ENCODE measurements at places on chromosomes 3 and 15.

DNA sequence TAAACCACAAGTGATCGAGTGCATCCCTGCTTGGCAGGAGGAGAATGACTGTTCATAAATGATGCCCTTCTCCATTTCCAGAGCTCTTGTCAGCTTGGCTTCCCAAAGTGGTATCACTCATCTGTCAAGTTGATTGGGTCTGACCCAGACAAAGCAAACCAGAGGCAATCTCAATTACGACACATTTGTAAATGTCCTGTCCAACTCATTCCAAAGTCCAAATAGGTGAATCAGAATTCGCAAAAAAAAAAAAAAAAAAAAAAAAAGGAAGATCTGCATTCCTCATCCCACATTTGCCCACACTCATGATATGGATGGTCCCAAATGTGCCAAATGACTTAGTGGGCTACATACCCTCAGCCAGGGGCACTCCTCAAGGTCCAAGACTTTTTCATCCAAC, 91.9 kb downstream of the LRRC3B start:
- DNase-seq = no peak

- no peak for DNase-seq
Observed at GRCh38 chr3:72174040-72174439, 389.1 kb upstream of the PROK2 start.

- DNase-seq = no peak
Observed at GRCh38 chr3:104206925-104207324, 1159.8 kb upstream of the ALCAM start.

GRCh38 chr3:174441588-174442301, 417.4 kb upstream of the NAALADL2 start:
- peak; percentile 6 for DNase-seq

GRCh38 chr15:71682001-71682400, 128.4 kb upstream of the NR2E3 start:
- no peak for DNase-seq

DNA sequence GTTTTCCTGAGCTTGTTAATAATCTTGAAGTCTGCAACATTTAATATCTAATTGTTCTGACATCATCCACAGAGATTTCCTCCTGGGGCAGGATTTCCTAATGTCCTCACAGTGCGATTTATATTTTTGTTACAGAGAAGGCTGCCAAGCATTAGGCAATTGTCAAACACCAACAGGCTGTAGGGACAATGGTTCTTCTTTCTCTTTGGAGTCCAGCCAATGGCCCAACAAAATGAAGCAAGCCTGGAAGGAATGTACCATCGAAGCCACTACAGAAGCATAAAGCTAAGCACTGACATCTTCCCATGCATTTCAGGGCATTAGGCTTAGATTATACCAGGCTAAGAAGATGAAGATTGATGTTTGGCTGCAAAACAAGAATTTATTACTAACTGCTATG, 173.0 kb upstream of the FRMD4B start:
- DNase-seq = no peak

DNA sequence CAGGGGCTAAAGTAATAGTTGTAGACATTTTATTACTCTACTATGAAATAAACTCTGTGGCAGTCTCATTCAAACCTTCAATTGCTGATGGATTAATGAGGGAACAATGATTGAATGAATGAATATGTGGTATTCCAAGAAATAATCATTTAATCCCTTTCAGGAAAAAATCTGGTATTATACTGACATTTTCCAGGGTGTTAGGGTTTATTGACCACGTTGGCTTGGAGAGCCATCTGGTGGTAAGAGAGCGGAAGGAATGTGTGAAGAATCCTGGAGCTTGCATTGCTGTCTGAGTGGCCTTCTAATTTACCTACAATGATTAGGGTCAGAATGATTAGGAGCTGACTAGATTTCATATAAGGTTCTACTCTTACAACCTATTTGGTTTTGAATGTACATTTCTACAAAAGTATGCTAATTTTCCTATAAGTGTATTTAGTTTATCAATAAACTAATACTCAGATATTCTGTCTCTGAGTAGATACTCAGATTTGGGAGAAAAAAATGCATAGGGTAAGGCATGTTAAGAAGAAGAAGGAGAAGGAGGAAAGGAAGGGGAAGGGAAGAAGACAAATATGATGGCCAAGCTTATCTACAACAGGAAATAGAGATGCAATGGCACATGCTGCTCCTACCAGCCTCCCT, 249.9 kb downstream of the ROBO1 start:
- DNase-seq = no peak

DNA sequence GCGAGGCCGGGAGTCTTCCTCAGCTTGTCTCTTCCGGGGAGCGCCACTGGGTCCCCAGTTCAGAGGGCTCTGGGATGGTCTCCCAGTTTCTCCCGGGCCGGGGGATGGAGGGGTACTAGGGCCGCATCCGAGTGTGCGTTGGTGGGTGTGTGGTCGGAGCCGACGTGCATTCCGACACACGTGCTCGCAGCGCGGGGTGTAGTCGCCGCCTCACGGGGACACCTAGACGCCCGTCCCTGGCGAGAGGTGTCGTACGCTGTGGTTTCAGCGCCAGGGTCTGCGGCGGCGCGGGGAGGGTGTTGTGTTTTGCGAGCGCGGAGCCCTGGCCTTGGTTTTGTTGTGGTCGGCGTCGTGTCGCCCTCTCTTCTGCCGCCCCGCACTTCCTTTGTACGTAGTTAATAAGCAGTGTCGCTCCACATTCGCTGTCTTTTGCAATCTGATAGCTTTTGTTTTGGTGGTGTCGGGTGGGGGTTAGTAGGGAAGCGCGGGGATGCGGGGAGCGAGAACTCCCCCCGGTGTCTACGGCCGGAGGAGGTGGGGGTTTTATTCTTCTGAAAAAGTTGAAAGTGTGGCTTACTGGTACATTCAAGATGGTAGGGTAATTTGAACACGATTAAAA, 2.2 kb downstream of the IGF1R start:
- no peak for DNase-seq

- no peak for DNase-seq
Observed at GRCh38 chr15:68038246-68038645, 15.9 kb upstream of the PIAS1 start.

GRCh38 chr3:3127432-3128010, 781 bp downstream of the TRNT1 start:
- DNase-seq = no peak

DNA sequence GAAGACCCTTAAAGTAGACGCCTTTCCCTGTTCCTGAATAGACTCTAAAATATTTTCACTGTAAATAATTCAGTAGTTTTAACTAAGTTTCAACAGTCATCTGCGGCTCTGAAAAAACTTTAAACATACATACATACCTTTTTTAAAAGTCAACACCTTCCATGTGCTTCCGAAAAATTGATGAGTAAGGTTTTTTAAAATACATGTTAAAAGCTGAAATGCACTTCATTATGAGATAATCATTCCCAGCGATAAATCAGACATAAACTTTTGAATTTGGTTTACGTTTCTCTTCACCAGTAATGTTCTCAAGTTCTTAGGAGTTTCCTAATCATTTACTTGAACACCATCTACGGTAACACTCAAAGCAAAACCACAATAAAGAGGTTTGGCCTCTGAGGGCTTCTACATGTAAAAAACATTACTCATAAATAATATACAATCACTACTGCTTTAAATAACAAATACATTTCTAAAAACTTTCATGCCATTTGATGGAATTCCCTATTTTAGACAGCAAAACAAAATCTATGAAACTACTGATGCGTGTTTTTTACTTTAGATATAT, 403.5 kb downstream of the SHQ1 start:
- no peak for DNase-seq

GRCh38 chr15:67836955-67837354, 2.9 kb downstream of the RNU6-1 start:
- no peak for DNase-seq

GRCh38 chr15:84975871-84976351, 5.7 kb upstream of the PDE8A start:
- no peak for DNase-seq

DNA sequence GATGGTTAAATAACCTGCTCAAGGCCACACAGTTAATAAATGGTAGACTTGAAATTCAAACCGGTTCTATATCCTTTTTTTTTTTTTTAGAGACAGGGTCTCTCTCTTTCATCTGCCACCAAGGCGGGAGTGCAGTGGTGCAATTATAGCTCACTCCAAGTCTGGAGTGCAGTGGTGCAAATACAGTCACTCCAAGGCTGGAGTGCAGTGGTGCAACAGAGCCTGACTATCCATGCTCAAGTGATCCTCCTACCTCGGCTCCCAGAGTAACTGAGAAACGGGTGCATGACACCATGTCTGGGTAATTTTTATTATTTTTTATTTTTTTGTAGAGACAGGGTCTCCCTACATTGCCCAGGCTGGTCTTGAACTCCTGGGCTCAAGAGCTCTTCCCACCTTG, 23.4 kb downstream of the DPP8 start:
- no peak for DNase-seq

GRCh38 chr3:13822871-13823585, 56.8 kb downstream of the WNT7A start:
- no peak for DNase-seq

DNA sequence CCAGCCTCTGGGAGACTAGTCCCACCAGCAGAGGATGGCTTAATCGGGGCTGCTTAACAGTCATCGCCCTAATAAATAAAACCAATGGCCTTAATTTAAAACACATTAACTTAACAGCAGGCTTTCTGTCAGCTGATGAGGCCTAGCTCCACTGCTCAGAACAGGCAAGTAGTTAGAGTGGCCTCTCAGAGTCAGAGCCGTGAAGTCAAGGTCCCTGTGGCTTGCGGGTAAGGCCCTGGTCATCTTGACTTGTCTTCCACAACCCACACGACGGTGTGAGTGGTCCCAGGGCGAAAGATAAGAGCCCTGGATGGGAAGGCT, 11.8 kb downstream of the XXYLT1 start:
- no peak for DNase-seq

DNA sequence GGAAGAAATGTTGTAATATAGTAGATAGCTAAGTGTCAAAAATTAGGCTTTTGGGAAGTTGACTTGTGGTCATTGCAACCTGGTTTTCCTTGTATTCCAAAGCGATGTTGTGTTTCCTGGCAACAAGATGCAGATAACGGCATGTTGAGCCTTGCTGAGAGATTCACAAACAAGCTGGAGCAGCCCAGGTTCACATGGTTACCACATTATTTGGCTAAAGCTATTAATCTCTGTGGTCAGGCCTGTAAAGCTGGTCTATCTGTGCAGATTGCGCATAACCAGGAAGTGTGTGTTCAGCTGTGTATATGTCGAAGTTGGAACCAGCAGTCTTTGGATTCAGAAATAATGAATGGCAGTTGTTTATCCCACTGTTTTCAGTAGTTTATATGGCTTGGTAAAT, 6.6 kb downstream of the TIPARP start:
- peak; percentile 25 for DNase-seq

- no peak for DNase-seq
Observed at GRCh38 chr3:60149501-60149900, 1099.7 kb upstream of the CFAP20DC start.

- no peak for DNase-seq
Observed at GRCh38 chr3:142276781-142277180, 51.4 kb upstream of the GK5 start.

- no peak for DNase-seq
Observed at GRCh38 chr3:14376348-14377043, 25.9 kb upstream of the SLC6A6 start.

DNA sequence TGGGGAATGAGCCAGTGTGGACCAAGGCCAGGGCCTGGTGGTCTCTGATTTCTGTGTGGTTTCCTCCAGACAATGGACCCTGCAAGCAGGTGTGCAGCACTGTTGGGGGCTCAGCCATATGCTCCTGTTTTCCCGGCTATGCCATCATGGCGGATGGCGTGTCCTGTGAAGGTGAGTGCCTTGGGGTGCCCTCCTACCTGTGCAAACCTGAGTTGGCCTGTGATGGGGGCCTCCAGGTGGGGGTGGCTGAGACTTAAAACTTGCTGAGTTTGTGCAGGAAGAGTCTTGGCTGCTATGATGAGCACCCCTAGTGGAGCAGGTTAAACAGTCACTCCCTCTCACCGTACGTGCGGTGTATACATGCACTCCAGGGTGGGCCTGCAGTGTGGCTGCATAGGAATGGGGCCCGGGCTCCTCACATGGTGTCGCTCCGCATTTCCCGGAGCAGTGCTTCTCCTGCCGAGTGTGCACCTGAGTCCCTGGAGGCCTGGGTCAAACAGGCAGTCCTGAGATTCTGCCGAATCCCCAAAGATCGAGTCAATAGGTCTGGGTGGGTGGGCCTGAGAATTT, 70.8 kb downstream of the FBLN2 start:
- DNase-seq = no peak

GRCh38 chr3:191982481-191982880, 521.5 kb downstream of the PYDC2 start:
- no peak for DNase-seq

- DNase-seq = no peak
Observed at GRCh38 chr3:119769394-119770149, 12.3 kb upstream of the NR1I2 start.

GRCh38 chr15:87608238-87609028, 648.1 kb downstream of the NTRK3 start:
- no peak for DNase-seq

DNA sequence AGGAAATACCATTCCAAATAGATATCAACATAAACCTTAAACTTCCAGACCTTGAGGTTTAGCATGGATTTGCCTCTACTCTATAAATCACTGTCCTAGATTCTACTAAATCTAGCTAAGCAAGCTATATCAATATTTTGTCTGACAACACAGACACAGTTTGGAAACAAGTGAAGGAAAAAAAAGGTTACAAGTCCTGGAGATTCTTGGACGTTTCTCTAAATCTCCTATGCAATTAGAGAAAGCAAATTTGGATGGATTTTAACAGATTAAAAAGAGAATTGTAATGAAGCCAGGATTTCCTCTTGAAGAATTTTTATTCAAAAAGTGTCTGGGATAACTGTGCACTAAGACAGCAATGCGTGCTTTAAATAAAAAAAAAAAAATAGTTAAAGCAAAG, 441.1 kb upstream of the DPH6 start:
- no peak for DNase-seq

- DNase-seq = no peak
Observed at GRCh38 chr15:71242292-71242691, 127.0 kb downstream of the THSD4 start.

DNA sequence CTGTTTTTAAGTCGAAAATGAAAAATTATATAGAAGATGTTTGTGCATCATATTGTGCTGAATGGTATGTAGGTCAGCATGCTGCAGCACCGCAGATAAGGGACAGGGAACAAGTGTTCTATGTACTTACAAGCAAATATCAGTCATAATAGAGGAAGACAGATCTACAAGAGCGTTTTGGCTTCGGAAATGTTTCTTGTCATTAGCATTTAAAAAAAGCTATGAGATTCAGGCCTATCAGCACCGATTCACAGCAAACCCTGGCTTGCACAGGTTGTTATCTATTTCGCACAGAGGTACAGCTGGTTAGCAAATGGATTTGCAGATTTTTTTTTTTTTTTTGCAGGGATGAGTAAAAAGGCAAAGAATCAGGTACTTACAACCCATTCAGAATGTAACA, 204.2 kb upstream of the TBC1D5 start:
- no peak for DNase-seq

Data from NCI-H1092 (cell line).